ENCODE measurements at places on chromosomes 3 and 15.

GRCh38 chr3:55481744-55482495, 5.2 kb downstream of the WNT5A start:
- no peak for DNase-seq

DNA sequence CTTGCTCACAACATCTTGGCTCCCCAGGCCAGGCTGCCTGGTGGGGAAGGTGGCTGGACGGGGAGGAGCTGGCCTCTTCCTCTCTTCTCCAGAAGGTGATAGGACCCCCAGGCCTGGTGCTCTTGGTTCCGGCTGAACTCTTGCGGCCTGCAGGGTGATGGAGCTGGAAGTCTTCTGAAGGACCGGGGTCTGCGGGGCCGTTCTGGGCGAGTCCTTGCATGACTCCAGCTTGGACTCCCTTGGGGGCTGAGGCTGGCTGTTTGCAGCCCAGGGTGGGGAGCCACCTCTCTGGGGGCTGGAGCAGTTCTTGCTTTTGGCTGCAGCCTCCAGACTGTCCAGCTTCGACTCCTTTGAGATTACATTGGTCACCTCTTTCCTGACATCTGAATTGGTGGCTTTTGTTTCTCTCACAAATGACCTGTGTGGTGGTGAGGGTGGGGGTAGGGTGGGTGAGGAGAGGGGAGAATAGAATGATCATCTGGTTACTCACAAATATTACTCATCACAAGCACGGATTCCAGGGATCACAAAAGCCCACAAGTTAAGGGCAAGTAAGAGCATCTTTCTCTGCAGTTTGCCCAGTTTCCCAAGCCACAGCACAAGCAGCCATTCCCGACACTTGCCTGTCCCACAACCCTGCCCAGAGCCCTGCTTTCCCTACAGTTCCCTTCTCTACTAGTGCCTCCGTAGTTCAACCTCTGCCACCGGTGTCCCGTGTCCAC, 149.1 kb upstream of the HACD2 start:
- DNase-seq, result no peak

DNA sequence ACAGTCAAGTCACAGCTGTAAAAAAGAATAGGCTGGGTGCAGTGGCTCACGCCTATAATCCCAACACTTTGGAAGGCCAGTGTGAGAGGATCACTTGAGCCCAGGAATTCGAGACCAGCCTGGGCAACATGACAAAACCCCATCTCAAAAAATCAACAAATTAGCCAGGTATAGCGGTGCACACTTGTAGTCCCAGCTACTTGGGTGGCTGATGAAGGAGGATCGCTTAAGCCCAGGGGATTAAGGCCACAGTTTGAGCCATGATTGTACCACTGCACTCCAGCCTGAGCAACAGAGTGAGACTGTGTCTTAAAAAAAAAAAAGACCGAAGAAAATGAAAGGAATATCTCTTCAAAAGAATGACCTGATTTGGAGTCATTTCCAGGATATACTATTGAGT, 6.6 kb downstream of the HERC1 start:
- DNase-seq, result no peak

DNA sequence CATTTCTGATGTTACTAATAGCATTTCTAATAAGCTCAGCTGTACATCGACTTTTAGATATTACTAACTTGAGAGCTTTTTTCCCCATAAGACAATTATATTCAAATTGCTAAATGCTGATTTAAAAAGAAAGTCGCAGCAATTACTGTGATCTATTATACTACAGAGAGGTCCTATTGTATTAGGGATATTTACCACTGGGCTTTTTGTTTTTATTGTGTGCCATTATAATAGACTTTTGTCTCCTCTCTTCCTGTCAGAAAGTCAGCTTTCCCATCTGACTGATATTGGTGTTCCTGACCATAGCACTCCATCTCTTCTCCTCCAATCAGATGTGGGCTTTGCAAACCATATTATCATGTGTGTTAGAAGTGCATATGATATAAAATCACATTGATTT, 27.2 kb upstream of the RYR3 start:
- DNase-seq, result no peak

DNA sequence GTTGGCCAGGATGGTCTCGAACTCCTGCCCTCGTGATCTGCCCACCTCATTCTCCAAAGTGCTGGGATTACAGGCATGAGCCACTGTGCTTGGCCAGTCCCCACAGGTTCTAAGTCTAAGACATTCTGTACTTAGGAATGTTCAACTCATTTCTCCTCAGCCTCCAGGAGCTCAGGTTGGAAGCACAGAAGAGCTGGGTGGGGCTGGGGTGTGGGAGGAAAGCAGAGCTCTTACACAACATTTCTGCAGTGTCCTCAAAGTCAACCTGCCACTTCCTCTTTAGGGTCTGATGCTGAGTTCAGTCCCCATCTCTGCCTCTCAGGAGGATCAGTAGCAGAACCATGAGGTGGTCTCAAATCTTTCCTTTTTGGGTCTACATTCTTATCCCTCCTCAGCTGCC, 75.5 kb downstream of the MRPL46 start:
- DNase-seq, result no peak

GRCh38 chr3:64111872-64112271, 88.6 kb upstream of the PSMD6 start:
- DNase-seq, result no peak

GRCh38 chr3:55675478-55675877, 188.4 kb upstream of the WNT5A start:
- no peak for DNase-seq

- no peak for DNase-seq
Observed at GRCh38 chr15:59313641-59314332, 58.9 kb downstream of the MYO1E start.

GRCh38 chr3:149247929-149248691, 26.5 kb upstream of the CP start:
- DNase-seq, result no peak

Measured in activated B cell treated with CpG ODN at 0.5 μM for 24 hours (primary cell).